NCI-H1048 (cell line): ENCODE measurements at places on chromosomes 2 and 18.

DNA sequence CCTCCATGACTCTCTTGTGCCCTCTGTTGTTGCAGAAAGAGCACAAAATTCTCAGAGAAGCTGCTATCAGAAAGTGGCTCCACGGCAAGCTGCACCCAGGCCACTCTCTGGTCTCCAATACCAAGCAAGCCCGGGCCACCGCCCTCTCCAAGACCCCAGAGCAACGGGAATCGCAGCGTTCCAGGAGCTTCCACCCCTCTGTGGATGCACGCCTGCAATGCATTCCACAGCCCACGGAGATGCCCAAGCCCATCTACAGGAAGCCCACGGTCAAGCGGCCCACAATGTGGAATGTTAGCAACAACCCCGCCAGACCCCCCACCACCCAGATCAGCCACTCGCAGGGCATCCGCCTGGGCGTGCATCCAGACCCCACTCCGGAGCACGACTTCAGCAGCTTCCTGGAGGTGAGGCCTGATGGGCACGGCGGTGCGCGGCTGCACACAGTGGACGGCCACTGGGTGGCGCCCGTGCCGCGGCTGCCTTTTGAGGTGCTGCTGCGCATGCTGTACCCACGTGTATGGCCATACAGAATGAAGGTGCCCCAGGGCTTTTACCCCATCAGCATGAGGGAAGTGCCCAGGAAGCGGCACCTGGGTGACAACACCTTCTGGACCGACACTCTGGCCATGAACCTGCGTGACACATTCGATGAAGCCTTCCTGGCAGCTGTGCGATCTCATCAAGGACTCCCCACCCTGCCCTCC is 6.3 kb downstream of the ANKRD53 start:
- DNase-seq = no peak

DNA sequence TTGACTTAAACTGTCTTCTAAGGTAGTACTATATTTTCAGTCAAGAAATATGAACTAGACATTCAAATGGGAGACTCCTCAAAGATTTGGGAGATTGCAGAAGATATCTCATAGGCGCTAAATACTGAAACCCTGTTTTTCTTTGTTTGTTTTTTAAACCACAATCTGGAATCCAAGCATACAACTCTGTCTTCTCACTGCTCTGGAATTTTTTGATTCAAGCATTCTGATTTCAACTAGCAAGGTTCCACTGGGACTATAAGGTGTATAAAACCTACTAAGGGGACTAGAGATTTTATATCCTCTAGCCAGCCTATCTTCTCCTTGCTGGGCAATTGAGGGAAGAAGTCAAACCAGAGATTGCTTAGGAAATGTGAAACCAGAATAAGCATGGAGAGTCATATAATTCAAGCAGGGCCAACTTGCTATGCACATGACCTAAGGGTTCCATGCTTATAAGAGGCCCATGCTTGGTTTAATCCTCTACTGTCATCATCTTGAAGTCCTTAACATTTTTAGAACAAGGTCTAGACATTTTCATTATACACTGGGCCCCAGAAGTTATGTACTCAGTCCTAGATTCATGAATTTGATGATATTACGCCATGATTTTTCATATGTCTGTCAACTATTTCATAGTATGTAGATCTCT is 405.5 kb downstream of the PARD3B start:
- DNase-seq = no peak

DNA sequence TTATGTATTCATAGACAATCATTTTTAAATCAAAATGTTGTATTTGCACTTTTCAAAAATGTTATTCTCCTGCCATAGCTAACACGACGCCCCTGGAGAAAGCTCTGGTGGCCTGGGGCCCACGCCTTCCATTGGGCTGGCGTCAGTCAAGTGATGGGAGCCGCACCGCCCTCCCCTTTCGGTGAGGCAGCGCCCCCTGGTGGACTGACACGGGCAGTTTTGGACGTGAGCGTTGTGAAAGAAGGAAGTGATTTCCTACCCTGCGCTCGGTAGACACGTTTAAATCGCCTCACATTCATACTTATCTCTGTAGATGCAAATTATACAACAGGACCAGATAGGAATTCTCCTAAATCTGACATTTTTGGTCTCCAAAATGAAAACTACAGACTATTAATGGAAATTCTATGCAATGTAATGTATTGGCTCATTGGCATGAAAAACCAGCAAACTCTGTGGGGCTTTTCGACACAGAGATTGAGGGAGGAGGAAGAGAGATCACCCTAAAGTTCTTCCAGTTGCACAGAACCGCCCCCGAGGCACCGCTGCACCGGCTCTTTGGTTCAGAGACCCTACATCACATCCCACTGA is 326.2 kb upstream of the SOX11 start:
- no peak for DNase-seq

GRCh38 chr18:79241755-79242154 is 154.0 kb upstream of the NFATC1 start:
- DNase-seq = no peak

GRCh38 chr2:8511868-8512612 is 169.8 kb upstream of the ID2 start:
- no peak for DNase-seq

- no peak for DNase-seq
Measured at GRCh38 chr18:48297139-48297538, 112.0 kb downstream of the ZBTB7C start.

DNA sequence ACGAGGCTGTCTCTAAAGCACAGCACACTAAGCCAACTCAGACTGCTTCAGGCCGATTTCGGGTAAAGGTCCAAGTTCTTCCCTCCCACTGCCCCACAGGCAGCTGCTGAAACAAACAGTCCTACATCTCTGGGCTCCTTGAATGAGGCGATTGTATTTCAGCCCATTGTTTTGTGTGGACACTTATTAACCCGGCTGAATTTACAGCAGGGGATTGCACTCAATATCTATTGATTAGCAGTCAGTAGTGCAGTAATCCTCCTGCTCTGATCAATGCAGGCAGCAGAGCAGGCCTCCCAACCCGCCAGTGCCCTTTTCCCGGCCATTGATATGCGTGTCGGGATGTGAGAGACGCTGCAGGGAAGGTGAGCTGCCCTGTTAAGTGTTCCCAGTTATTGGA is 330.1 kb downstream of the CMPK2 start:
- no peak for DNase-seq
